ENCODE measurements at places on chromosomes 3 and 15. TPM values are rescaled to one million over a fixed set of nuclear protein-coding genes. Genes with fewer than 3 reads are reported as not detected.

DNA sequence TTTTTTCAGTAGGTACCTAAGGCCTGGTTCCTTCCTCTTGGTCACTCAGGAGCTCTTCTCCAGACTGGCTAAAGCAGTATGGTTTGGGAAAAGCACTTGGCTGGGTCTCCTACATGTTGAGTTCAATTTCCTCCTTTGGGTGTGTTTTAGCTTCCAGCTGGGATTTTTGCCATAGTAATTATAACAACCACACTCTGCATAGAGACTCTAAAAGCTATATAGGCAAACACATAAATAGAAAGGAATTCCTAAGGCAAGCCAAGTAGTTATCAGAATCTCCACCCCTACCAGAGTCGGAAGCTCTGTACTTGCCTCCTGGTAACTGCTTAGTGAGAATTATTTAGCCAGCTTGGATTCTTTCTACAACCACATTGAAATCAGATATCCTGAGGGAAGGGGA, 48.6 kb downstream of the FOXL2 start:
- ATAC-seq: no peak

- ATAC-seq: no peak
Measured at GRCh38 chr15:99677540-99678134, 55.6 kb downstream of the LYSMD4 start.

EPHA3 gene
- total RNA-seq: 2.1 TPM

- ATAC-seq: no peak
Measured at GRCh38 chr3:196198771-196199753, 12.1 kb downstream of the ZDHHC19 start.

PLA2G4D gene
- total RNA-seq: 0.09 TPM

MKRN2OS gene
- not detected for total RNA-seq

- peak; percentile 15 for ATAC-seq
Measured at GRCh38 chr15:20271647-20272046, 270.0 kb downstream of the GOLGA6L6 start.

DNA sequence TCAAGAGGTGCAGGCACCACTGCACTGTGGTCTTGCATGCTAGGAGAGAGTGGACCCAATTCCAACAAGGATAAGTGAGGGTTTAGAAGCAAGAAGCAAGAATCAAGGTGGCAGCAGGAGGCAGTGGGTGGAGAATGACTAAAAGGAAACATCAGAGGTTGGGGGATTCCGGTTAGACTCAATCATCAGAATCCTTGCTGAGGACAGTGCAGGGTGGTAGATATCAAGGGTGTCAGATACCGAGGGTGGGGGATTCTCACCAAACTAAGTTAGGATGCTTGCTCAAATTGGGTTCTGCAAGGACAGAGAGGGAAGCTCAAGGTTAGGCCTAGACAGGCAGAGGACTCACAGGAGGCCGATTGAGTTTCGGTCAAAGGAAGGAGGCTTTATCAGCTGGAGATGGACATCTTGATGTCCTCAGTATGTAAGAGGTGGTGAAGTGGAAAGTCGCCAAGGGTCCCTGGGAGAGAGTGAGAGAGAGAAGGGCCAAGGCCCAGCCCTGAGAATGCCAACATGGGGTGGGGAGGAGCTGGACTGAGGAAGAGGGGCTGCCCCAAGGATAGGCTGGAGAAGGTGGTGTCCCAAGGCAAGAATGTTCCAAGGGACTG, 102.2 kb downstream of the ARNT2 start:
- no peak for ATAC-seq

- no peak for ATAC-seq
Measured at GRCh38 chr3:64262574-64263114, 37.4 kb upstream of the PRICKLE2 start.

DNA sequence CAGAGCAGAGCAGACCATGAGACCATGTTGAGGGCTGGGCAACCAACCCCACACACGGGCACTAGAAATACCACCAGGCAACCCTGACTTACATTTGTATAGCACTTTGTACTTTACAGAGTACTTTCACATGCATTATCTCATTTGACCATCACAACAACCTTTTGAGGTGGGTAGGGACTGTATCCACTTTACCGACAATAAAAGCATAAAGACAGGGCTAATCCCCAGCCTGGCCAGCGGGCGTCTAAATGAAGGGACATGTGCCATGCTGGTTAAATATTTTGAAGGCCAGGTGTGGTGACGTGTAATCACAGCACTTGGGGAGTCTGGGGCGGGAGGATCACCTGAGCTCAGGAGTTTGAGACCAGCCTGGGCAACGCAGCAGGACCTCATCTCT, 23.6 kb downstream of the RASGRP1 start:
- ATAC-seq: peak; percentile 15

DNA sequence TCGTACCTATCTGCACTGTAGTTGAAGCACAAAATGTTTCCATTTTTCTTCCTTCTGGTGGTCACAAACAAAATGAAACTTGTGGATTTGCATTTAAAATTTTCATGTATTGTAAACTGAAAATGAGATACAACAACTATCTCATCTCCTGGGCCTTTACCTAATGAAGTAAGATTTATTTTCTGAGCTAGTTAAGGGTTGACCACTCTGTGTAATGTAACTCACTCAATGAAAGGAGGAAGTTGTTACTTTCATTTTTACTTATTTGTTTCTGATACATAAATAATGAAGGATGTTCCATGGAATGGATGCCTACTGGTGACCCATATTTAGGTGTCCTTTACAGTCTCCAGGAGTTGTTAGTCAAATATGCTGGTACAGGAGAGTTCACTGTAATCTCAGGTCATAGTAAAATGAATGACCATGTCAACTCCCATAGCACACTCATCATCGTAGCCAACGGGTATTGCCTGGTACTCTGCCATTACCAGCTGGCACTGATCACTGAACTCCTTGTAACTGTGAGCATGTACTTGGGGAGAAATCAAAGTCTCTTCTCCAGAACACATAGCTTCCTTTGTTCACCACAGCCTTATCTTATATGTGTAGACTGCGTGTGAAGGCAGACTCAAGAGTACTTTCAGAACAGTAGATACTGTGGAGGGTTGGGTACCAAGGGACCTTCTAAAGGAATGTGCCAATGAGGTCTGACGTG, 474.2 kb upstream of the ROBO2 start:
- ATAC-seq: no peak

GRCh38 chr15:26166429-26166828, 303.3 kb upstream of the ATP10A start:
- ATAC-seq: no peak

GRCh38 chr3:155230382-155230781, 63.1 kb downstream of the STRIT1 start:
- no peak for ATAC-seq

DNA sequence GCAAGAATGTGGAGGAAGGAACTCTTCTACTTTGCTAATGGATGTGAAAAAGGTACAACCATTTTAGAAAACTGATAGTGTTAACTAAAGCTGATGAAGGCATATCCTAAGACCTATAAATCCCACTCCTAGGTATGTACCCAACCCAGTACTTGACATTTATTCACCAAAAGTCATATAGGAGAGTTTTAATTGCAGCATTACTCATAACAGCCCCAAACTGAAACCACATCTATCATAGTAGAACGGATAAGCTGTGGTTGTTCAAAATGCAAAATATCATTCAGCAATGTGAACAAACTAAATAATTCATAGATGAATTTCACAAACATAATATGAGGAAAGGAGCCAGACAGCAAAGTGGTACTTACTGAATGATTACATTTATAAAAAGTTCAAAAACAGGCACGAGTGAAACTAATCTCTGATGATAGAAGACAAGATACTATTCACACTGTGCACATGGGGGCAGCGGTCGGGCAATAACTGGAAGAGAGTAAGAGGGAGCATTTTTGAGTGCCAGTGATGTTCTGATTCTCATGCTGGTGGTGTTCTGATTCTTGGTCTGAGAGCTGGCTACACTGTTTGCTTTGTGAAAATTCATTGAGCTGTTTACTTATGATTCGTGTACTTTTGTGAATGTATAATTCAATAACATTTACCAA, 34.3 kb downstream of the GOLIM4 start:
- peak; percentile 91 for ATAC-seq

GRCh38 chr3:35832140-35832571, 192.8 kb downstream of the ARPP21 start:
- ATAC-seq: no peak

- ATAC-seq: no peak
Measured at GRCh38 chr15:48466820-48467219, 135.6 kb downstream of the DUT start.

Data from activated T-helper 17 cell treated with anti-CD3 and anti-CD28 coated beads, Interleukin-2, amount 50 U/mL, for 72 hours (primary cell).